ENCODE measurements at places on chromosomes 6 and 20.

GRCh38 chr6:15672818-15673217 is 10.0 kb upstream of the DTNBP1 start:
- DNase-seq: no peak

GRCh38 chr6:162965366-162965765 is 237.6 kb downstream of the PACRG start:
- no peak for DNase-seq

DNA sequence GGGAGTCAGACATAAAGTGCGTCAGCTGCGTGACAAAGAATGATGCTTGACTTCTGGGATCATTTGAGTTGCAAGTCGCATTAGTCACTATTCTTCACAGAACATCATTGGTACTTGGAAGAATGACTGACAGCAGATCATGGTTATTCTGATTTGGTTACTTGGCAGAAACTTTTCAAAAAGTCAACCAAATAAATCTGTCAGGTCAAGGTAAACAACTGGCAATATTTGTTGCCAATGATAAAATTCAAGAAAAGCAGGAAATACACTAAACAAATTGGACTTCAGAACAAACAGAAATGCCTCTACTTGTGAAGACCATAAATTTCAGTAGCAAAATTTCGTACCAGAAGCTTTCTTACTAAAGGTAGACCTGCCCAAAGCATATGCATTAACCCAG is 221.6 kb downstream of the TFAP2A start:
- DNase-seq: no peak

DNA sequence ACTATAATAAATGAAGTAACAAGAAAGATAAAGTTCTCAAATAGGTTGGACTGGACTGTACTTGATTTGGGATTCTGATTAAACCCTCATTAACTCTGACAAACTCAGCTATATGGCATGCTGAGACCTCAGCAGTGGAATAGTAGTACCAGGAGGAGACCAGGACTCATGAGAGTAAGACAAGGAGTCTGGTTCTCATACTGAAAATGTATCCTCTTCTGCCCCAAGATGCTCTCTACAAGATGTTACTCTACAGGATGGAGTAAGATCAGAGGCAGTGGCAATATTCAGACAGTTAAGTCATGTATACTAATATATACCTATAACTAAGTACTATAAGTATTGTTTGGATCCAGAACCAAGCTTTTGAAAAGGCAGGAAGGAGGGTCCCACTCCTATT is 31.9 kb upstream of the SYNCRIP start:
- no peak for DNase-seq

DNA sequence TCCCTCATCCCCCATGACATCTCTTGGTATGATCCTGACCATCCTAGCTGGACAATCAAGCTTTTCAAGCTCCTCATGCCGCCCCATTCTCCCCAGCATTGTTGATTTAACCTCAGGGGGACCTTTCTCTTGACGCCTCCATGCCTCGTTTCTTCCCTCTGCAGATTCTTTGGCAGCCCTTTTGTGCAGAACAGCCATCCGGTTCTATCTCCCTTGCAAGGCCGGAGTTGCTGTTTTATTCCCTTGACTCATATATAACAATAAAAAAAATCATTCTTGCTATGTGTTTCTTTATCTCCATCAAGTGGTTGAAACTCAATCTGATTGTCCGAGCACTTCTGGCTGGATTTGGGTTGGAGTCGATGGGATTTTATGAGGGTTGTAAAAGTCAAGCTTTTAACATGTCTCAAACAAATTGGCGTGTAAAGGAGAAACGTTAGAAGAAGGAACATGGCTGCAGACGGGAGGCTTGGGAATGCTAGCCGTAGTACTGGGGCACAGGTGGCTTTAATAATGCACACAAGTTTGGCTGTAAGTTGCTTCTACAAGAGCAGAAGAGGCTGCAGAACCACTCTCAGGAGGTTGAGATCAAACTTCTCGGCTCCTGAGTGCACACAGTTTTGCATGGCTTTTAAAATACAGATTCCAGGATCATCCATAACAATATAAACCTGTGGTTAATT is 3.9 kb upstream of the SULF2 start:
- DNase-seq: no peak

DNA sequence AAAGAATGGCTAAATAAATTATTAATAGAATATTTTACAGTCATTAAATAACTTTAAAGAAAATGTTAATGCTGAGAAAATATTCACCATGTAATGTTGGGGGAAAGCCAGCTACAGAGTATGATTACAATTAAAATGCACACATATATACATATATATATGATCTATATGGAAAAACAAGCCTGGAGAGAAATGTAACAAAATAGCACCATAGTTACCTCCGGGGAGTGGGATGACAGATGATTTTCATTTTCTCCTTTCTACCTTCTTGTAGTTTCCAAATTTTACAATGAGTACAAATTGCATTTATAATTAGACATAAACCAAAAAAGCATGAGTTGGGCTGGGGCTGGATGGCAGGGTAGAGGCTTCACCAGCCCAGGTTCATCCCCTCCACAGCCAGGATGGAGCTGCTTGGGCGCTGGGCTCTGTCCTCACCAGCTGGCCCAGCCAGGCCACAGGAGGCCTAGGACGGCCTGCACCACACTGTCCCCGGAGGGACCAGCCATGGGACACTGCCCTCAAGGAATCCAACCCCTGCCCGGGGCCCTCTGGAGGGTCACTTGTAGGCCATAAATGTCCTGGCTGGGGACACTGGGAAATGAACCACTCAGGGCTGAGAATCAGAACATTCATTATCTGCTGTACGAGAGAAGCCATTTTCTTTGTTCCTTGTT is 10.3 kb downstream of the C20orf203 start:
- no peak for DNase-seq
